ENCODE measurements at places on chromosomes 16 and 17.

DNA sequence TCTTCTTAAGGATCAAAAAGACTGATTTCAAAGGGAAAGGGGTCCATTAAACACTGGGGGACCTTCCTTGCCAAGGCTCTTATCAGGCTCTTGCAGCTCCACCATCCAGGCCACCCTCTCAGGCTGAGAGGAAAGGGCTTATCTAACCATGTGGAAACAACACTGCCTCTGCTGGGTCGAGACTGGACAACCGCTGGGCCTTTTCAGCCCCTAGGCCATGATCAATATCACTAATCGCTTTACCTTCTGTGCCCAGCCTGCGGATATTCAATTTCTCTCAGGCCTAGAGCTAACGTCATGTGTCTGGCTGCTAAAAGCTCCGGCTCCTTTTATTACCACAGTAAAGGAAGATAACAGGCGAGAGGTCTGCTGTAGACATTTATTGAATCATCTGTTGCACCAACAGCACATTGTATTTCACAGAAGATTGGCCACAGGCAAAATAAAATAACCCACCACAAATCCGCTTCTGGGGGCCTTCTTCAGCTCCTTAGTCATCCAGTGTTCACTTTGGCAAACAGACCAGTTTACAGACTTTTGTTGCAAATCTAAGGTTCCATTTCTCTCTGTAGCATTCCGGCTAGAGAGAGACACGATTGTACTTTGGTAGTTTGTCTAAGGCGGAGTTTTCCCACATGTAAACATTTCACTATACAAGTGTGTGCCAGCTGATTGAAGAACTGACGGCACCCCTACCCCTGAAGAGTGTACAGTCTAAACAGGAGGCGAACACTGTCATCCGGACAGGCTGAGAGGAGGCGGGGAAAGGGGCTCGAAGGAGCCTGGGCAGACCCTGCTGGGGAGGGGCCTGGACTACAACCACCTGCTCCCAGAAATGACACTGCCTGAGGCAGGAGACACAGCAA, 13.9 kb downstream of the CYB561 start:
- no peak for DNase-seq

DNA sequence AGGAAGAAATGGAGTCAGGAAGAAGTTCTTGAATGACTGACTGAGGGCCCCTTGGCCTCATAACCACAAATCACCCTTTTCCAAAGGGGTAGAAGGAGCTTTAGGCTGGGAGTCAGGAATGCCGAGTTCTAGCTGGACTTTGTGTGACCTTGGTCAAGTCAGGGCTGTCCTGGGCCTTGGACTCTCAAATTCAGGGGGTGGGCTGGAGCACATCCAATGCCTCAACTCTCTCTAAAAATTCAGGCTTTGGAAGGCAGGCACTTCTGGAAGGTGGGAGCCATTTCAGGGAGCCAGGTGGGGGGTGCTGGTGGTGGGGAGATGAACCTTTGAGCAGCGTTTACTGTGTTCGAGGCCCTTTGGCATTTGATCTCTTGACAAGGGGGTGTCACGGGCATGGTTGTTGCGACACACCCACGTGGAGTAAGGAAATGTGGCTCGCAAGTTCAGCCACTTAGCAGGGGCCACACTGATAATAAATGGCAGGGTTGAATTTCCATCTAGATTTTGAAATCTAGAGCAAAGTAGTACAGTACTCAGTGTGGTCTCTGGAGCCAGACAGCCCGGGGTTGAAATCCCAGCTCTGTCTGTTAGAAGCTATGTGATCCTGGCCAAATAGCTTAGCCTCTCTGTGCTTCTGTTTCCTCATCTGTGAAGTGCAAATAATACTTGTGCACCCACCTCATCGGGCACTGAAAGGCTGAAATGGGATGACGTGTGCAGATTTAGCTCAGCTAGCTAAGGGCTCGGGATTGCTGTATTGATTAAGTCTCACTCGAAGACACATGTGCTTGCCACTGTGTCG, 47.1 kb upstream of the CIBAR2 start:
- DNase-seq, result no peak

DNA sequence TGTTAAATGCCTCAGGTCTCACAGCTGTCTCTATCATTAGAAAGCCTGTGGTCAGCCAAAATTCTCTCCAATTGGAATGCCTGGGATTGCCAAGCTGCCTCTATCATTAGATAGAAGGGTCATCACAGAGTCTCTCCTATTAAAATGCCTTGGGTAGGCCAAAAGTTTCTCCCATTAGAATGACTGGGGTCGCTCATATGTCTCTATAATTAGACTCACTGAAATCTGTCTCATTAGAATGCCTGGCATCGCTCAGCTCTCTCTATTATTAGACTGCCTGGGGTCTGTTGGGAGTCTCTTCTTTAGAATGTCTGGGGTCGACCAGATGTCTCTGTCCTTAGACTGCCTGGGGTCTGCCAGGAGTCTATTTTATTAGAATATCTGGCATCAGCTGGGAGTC, 2265.1 kb downstream of the TP53TG3F start:
- DNase-seq, result no peak

DNA sequence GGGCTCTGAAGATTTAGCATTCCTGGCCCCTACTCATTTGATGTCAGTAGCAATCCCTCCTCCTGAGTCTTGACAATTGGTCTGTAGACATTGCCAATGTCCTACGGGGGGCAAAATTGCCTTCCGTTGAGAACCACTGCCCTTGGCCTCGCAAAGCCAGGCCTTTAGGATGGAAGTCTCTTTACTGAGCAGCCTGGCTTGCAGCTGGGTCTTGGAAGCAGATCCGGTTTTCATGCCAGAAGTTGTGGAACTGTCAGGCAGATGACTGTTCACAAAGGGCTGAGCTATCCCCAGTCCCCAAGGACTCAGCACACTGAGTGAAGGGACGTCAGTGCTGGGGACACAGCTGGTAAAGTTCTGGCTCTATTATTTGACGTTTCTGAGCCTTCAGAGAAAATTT, 83.2 kb downstream of the WSCD1 start:
- DNase-seq, result no peak

DNA sequence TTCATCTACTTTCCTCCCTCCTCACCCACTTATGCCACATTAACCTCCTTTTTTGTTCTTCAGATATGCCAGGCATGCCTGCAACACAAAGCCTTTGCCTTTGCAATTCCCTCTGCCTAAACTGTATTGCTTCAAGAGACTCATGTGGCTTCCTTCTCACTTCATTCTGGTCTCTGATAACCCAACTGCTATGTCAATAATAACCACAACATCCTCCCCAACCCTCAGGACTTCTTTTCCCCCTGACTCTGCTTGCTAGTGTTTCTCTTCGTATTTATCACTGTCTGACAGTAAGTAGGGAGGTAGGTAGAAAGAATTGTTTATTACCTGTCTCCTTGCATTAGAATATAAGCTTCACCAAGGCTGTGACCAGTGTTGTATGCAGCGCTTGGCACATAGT, 22.4 kb downstream of the RBL2 start:
- DNase-seq, result no peak

GRCh38 chr17:39926588-39927100, 757 bp downstream of the ORMDL3 start:
- DNase-seq, result no peak

DNA sequence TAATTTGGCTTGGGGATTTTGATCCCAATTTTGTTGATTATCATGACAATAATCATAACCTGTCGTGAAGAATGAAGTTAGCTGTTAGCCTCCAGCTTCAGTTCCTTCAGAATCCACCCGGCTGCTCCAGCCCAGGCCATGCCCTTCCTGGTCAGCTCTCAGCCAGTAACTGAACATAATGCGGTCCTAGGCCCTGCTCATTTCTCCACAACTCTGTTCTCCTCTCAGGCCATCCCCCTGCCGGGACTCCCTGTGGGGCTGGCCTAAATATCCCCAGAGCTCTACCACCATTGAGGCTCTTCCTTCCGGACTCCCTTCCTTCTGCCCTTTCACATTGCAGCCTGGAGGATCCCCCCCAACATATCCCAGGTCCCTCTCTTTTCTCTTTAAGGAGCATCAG, 833.4 kb upstream of the GOT2 start:
- DNase-seq, result no peak

DNA sequence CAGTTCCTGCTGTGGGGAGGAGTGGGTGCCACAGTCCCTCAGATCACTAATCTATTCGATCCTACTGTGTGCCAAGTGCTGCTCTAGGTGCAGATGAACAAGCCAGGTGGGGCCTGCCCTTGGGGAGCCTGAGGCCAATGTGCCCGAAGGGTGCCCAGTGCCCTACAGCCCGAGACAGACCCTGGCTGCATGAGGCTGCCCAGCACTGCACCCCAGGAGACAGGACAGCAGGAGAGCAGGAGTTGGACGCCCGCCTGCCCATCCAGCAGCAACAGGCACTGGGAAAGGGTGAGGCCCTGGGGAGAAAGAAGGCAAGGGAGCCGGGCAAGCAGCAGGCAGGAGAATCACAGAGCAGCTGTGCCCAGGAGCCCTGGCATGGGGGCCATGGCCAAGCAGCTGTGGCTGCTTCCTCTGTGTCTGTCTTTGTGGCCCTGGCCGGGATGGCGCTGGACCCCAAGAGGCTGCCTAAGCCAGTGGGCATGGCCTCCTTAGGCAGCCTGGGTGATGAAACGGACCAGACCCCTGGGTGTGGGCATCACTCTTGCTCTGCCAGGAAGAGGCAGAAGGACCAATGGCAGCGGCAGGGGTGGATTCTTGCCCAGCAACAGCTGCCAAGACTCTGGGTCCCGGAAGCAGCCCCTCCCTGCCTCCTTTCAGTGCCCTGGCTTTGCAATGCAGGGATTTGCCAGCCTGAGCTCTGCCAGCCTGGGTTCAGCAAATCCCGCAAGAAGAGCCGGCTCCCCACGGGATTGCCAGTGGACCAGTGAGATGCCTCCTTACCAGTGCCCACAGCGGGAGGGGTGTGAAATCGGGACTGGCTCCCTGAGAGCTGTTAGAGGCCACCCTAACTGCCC, 179.6 kb upstream of the TNRC6C start:
- no peak for DNase-seq

DNA sequence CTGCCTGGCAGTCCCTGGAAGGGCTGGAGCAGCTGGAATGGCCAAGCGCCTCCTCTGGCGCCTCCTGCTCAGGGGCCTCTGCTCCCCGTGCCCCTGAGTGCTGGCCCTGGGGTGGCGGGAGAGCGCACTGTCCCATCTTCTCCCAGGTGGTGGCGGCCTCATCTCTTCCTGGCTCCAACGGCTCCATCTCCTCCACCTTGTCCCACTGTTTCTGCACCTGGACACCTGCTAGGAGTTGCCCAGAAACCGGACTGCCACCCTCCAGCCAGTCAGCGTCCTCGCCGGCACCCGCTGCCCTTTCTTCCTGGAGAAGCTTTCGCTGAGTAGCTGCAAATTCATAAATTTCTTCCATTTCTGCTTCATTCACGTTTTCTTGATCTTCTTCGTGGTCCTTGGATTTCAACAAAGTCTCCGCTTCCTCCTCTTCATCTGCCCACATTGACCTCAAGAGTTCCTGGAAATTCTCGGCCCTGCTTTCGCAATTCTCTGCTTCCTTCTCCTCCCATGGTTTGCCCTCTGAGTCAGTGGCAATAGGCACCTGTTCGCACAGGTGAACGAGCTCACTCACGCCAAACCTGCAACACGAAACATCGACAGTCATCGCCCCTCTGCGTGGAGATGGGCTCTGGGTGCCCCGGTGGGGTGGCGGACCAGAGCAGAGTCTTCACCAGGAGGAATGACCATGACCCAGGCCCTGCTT, 13.7 kb upstream of the NLRC3 start:
- no peak for DNase-seq

- no peak for DNase-seq
Observed at GRCh38 chr17:81939881-81940385, 2.8 kb upstream of the PYCR1 start.

- no peak for DNase-seq
Observed at GRCh38 chr16:81522108-81522701, 77.6 kb downstream of the CMIP start.

- DNase-seq, result no peak
Observed at GRCh38 chr17:79135628-79136405, 61.2 kb downstream of the ENGASE start.

GRCh38 chr17:80960037-80960796, 31.4 kb upstream of the CHMP6 start:
- no peak for DNase-seq

- DNase-seq, result no peak
Observed at GRCh38 chr17:74928786-74929185, 4.7 kb downstream of the OTOP2 start.

DNA sequence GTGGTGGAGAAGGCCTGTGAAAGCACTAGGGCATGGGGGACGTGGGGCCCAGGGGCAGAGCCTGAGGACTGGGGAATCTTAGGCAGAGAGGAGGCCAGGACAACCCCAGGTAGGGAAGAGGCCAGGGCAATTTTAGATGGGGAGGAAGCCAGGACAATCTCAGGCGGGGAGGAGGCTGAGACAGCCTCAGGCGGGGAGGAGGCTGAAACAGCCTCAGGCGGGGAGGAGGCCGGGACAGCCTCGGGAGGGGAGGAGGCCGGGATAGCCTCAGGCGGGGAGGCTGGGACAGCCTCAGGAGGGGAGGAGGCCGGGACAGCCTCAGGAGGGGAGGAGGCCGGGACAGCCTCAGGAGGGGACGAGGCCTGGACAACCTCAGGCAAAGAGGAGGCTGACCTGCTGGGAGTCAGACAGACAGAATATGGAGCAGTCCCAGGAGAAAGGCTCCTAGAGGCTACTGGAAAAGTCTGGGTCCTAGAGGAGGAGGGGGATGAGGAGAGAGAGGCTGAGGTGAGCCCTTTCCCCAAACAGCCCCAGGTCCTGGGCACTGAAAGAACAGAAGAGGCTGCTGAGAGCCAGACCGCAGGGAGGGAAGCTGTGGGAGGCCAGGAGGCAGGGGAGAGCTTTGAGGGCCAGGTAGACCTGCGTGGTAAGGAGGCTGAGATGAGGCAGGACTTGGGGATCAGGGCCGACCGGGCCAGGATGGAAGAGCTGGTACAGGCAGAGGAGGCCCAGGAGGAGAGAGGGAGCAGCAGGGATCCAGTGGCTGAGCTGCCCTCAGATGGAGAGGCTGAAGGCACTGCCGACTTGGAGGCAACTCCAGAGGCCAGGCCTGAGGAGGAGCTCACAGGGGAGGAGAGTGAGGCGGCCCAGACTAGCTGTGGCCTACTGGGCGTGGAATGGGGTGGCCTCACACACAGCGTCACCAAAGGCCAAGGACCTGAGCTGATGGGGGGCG, 1.6 kb downstream of the APOBR start:
- no peak for DNase-seq

GRCh38 chr16:31460582-31461002, 1.3 kb downstream of the ARMC5 start:
- DNase-seq, result no peak

DNA sequence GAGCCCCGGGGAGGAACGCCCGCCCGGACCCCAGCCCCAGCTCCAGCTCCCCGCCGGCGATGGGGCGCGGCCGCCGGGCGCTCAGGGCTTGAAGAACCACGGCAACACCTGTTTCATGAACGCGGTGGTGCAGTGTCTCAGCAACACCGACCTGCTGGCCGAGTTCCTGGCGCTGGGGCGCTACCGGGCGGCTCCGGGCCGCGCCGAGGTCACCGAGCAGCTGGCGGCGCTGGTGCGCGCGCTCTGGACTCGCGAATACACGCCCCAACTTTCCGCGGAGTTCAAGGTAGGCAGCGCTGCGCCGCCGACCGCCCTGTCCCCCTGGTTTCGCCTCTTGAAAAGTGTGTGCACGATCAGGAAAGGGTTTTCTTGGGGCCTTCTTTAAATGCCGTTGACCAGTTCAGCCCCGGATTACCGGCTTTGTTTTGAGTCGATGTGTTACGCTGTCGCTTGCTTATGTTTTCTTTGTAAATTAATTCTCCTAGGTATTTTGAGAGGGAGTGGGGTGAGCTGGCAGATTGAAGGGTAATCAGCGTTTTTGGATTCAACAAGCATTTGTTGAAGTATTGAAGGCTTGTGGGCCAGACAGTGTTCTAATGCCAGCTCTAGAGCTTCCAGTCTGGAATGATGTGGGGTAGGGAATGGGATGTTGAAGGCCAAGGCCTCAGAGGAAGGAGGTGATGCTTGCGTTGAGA, 681 bp downstream of the USP43 start:
- no peak for DNase-seq

All from kidney epithelial cell (primary cell).